ENCODE measurements at places on chromosomes 11 and 22. TPM values are rescaled to one million over a fixed set of nuclear protein-coding genes. Genes with fewer than 3 reads are reported as not detected.

GRCh38 chr22:36610056-36610455, 81.1 kb upstream of the EIF3D start:
- DNase-seq, result no peak

- no peak for DNase-seq
Observed at GRCh38 chr22:23835484-23836144, 3.2 kb downstream of the DERL3 start.

GRCh38 chr11:31943056-31943780, 132.1 kb upstream of the PAX6 start:
- DNase-seq, result no peak

DNA sequence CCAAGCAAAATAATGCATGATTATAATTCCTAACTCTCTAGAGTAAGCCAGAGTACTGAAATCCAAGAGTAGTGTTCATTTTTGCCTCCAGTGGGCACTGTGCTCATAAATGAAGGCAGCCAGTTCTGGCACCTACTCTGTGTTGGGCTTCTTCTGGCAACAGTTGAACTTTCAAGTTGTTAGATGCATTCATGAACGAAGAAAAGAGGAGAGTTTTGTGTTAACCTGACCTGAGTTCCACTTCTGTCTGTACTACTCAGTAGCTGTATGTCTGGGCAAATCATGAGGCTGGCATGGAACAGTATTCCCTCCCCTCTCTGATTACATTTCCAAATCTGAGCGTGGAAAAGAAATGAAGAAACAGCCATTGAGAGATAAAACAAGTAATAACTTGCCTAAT, 20.3 kb upstream of the TENM4 start:
- DNase-seq, result no peak

GRCh38 chr22:50739894-50740293, 1.9 kb downstream of the ACR start:
- DNase-seq, result no peak

DNA sequence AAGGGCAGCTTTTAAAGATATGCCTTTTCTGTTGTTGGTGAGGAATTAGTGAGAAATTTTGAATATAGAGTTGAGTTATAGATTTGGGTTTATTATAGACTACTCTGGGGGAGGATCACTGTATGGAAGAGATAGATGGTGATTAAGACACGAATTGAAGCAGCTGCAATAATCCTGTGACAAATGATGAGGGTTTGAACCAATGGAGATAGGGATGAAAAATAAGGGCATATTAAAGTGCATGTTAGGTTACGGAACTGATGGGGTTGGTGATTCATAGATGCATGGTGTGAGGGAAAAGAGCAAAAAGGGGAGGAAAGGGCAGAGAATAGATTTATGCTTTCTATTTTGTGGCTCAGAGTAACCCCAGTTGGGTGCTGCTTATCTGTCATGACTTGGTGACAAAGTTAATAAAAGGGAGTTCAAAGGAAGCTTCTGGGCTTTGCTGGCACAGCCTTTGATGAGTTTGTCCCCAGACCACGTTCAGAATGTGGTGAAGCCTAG, 11.8 kb downstream of the C11orf87 start:
- no peak for DNase-seq

- DNase-seq, result no peak
Observed at GRCh38 chr11:128222245-128222884, 365.0 kb downstream of the ETS1 start.

GRCh38 chr11:79694368-79694767, 253.5 kb upstream of the TENM4 start:
- DNase-seq, result no peak

DNA sequence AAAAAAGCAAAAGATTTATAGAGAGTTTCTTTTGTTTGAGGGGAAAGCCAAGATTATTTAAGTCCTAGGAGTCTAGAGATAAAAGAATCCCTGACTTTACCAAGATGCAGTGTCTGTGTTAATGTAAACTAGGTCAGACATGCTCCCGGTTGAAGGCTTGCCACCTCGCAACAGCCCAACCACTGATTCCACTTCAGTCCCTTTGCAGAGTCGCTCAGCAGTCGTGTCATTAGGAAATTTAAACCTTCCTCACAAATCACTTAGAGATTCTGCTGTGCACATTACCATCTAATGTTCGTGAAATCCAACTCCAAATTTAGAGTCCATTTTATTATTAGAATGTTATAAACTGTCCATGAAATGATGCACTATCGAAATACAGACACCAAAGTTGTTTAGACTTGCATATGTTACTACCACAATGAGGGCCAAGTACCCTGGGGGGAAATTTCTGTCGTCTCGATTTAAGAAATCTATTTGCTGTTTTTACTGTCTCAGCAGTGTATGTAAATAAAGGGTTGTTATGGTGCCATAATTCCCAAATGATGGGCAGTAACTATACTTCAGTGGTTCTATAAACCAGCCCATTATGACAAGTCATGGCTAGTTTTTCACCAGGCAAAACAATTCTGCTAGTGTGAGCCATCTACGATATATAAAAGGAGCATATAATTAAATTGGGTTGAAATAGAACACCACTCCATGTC, 101.4 kb upstream of the MTNR1B start:
- DNase-seq, result no peak

DNA sequence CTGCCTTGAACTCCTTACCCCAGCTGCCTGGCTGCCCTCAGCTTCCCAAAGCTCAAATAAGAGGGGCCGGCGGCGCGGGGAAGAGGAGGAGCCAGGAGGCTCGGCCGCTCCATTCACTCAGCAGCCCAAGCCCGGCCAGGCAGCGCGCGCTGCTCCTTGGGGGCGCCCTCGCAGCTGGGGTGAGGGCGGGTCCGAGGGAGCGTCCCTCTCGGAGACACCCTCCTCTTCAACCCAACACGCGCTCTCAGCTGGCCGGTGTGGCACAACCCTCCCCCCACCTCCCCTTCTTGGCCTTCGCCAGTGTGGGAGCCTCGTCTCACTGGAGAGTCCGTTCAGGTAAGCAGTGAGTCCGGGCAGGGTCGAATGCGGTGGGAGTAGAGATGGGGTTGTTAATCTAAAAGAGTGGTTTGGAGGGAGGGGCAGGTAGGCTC, at the start of gene WT1:
WT1 (minus strand) TSS at position 29 of the 431 bp plus-strand sequence.
- no peak for DNase-seq

- DNase-seq, result peak; percentile 78
Observed at GRCh38 chr11:123407130-123407995, 22.7 kb upstream of the GRAMD1B start.

DNA sequence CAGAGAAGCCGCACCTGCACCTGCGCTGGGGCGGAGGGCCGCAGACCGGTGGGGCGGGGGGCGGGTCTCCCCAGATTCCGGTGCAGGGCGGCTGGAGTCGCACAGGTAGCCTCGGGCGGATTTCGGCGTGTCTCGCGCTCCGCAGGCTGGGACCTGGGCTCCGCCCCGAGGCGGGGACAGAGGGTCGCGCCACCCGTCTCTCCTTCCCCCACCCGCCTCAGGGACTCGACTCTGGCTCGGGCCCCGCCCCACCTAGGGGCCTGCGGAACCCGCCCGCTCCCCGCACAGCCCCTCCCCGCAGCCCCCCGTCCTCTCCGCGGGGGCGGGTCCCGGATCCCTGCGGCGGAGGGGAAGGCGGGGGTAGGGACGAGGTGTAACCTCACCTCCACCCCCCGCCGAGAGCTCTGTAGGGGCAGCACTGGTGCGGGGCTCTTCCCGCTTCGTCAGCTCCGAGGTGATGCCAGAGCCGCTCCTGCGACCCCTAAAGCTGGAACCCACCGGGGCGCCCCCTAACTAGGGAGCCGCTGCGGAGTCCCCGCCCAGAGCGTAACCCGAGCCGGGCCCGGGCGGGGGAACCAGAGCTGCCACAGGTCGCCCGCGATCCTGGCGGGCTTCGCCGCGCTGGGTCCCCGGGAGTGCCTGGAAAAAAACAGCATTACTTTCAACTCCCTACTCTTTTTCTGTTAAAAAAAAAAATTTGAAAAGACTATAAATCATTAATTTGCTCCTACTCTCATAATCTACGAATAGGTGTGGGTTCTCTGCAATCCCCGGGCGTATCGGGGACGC, at the start of gene SLC29A2:
SLC29A2 (minus strand) TSS at position 134 of the 789 bp plus-strand sequence. CDS start 169 bp downstream, outside the sequence.
- DNase-seq, result peak; percentile 86

- DNase-seq, result no peak
Observed at GRCh38 chr22:43858156-43858895, 4.0 kb downstream of the SULT4A1 start.

- DNase-seq, result no peak
Observed at GRCh38 chr22:38016182-38017151, 32.1 kb upstream of the SOX10 start.

DNA sequence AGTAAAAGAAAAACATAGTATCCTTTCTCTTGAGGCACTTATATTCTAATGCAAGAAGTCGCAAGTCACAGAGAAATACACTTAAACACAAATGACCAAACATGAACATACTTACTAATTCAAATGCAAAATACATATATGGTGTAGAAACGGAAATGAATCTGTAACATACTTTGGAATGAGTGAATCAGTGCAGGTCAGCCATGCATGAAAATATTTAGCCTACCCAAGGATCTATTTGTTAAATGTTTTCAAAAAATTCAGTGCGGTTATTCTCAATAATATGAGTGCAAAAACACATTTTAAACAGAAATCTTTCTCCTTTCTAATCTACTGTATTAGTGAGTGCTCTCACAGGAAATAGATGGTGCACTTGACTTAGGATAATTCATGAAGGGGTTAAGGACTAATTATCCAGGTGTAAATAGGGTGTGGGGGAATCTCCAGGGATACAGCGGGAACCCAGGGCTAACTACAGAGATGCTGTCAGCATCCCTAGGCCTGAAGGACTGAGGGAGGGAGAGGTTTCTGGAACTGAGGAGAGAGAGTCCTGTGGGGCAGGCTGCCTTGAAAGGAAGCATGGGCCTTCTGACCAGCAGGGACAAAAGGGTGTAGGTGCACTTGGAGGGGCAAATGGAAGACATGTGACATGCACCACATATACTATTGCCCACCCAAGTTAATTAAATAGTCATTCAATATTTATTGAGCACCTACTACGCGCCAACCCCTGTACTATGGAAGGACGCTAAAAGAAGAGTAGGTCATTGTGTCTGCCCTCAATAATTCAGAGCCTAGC, 139.2 kb downstream of the MAML2 start:
- no peak for DNase-seq

The SLC22A6 gene
- total RNA-seq, result not detected

The OR2D2 gene
- total RNA-seq, result 2.4 TPM

The CHST1 gene
- under 0.01 TPM for total RNA-seq

The ALX4 gene
- total RNA-seq, result not detected

The UPK3A gene
- total RNA-seq, result not detected

The USP2 gene
- 0.54 TPM for total RNA-seq

The CADM1 gene
- total RNA-seq, result under 0.01 TPM

The MRGPRX3 gene
- total RNA-seq, result not detected

The PRODH gene
- 4.0 TPM for total RNA-seq

Measured in hematopoietic multipotent progenitor cell (in vitro differentiated cells).